ENCODE measurements at places on chromosomes 1 and 21. TPM values are rescaled to one million over a fixed set of nuclear protein-coding genes. Genes with fewer than 3 reads are reported as not detected.

- DNase-seq, result no peak
Measured at GRCh38 chr1:173867141-173867752, 542 bp downstream of the GAS5 start.

DNA sequence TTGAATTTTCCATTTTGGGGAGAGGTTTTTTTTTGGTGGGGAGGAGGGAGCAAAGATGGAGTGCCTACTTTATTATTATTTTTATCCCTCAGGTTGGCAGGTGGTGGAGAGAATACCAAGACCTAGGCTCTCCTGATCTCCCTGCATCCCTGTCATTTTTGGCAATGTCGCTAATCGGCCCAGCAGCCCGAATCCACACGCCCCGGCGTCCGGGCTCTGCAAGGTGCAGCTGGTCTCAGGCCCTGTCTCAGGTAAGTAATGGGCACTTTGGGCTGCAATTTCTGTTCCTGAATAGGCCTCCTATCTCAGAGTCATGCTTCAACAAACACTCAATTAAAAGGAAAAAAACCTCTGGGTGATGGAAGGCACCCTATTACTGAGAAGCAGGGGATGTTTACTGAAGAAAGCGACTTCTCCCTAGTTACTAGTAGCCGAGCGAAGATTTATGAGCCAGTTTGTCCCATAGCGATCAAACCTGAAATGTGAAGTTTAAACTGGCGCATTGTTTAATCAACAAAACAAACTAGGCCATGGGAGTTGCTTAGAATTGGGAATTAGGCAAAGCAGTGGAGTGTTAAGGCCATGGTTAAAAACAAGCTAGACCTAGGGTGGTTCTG, 137.8 kb downstream of the RWDD3 start:
- DNase-seq, result no peak

- no peak for DNase-seq
Measured at GRCh38 chr1:53619367-53620060, 119.5 kb downstream of the GLIS1 start.

GRCh38 chr1:16376971-16377370, 9.9 kb downstream of the SZRD1 start:
- no peak for DNase-seq

DNA sequence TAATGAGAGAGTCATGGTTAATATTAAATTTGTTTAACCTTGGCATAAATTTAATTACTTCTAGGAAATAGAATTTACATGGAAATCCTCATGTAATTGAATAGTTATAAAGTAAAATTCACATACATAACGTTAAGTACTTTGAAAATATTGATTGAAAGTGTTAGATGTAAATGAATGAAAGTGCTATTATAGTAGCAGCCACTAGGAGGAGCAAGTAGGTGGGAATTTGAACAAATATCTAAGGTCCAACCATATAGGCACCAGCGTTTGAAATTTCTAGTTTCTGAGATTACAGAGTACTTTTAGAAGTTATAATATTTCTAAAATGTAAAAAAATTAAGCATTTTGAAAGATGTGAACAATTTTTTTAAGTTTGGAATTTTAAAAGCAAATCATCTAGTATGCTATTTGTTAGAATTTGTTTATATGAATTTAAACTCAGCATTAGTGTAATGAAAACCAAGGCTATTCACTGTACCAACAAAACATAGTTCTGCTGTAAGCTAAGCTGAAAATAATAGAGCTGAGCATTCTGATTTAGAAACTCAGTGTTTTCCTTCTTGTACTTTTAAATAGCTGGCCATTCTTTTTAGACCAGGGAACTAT, 3.3 kb downstream of the B3GALT2 start:
- DNase-seq, result no peak

GRCh38 chr21:25931765-25932164, 197.0 kb downstream of the GABPA start:
- DNase-seq, result no peak

DNA sequence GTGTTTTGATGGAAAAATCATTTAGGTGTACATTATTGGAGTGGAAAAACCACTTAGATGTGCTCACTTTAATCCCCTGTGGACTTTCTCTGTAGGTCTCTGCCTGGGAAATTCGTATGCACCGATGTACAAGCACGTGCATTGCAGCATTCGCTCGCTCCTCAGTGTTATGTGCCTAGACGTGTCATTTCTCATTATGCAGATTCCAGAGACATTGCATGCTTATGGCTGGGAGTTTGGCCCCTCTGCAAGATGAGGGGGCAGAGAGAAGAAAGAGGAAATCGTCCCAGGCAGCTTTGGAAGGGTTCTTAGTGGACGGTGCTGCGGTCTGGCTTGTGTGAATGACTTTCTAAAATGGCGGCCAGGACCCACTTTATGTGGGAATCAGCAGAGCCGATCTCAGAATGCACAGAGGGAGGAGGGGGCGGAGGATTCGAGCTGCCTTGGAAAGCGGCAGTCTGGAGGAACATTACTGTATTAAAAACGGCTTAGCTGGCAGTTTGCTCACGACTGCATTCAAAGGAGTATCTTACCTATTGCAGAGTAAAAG, 2.3 kb downstream of the SPEN start:
- peak; percentile 54 for DNase-seq

GRCh38 chr1:192861860-192862259, 53.0 kb downstream of the RGS2 start:
- no peak for DNase-seq

GRCh38 chr1:116574581-116575291, 3.9 kb upstream of the CD58 start:
- peak; percentile 74 for DNase-seq

- no peak for DNase-seq
Measured at GRCh38 chr1:81232420-81232819, 568.3 kb upstream of the ADGRL2 start.

DNA sequence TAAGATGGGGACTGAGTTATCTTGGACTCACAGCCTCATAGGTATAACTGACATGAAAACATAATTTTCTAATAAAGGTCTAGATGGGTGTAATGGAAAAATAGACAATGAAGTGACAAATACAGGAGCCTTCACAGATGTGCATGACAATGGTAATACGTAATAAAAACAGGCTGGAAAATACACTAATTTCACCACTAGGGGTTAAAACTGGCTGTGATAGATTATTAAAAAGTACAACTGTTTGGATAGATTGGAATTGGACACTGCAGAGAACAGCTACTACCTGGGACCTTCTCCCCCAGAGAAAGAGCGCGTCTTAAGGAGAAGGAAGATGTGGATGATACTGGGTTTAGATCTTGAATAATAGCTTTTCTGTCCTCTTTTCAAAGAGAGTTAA, 9.8 kb downstream of the KAZN start:
- no peak for DNase-seq

DNA sequence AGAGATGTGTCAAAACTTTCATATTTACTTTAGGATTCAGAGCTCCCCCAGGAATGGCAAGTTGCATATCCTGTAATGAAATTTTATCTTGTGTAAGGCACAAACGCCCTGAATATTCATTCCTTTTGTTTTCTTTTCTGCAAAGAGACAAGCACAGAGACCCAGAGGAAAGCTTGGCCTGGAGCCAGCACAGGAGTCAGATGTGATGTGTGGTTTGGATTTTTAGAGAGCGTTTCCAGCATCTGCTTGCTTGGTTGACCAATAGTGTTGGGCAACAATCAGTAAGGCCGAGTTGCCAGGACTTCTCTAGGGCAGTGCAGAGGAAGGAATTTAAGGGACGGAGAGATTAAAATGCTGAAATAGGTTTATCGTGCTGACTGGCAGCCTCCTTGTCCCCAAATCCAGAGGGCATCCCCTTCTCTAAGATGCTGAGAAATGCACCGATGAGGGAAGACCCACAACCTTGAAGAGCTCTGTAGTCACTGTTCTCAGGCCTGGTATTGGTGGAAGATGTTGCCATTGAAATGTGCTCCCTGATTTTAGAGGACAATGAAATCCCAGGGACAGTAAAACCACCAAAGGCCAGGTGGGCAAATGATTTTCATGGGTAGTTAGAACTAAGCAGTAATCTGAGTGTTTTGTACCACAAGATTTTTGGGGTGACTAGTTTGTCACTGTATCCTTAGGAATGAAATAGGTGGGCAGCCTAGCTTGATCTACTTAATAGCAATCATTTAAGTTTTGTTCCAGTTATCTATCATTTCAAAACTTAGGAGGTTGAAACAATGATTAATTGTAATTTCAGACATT, 37.9 kb upstream of the RHOU start:
- no peak for DNase-seq

DNA sequence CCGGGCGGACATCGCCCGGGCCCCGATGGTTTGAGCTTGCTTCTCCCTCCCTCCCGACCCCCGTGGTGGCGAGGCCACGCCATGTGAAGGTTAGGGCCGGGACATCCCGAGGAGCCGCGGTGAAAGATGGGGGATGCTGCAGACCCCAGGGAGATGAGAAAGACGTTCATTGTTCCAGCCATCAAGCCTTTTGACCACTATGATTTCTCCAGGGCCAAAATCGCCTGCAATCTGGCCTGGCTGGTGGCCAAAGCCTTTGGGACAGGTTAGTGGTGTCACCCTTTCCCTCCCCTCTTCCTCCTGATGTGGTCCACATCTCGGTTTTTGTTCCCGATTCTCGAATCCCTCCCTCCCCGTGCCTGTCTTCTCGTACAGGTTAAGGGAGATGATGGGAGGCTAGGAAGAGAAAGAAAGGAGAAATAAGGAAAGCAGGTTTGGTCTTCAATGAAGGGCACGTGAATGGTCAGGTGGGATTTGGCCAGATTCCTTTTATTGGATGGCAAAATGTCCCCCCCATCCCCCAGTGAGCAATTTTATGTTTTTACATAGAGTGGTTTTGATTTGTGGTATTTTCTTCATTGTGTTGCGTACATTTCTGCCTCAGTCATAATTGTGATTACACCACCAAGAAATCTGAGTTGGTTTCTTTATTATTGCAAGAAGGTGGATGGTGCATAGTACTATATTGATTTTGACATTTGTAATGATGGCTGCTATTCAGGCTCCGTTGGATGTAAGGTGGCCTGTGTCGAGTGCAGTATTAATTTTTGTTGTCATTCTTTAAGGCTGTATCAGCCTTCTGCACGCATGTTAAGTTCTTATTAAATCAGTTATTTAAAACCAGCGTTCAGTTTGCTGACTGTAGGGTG, 1.2 kb downstream of the CAMSAP2 start:
- DNase-seq, result no peak

The FCN3 gene
- polyA plus RNA-seq, result 310 TPM

The NCF2 gene
- polyA plus RNA-seq, result 3.4 TPM

The FCMR gene
- 3.6 TPM for polyA plus RNA-seq

The TRIM67 gene
- polyA plus RNA-seq, result not detected

The PTPRF gene
- 110 TPM for polyA plus RNA-seq

The AADACL3 gene
- polyA plus RNA-seq, result not detected

The ROR1 gene
- 0.15 TPM for polyA plus RNA-seq

The FAM20B gene
- polyA plus RNA-seq, result 8.0 TPM

The C1orf35 gene
- polyA plus RNA-seq, result 7.5 TPM

The DARS2 gene
- polyA plus RNA-seq, result 5.0 TPM

The RAD54L gene
- polyA plus RNA-seq, result 0.35 TPM

Measured in liver (tissue), 10 donors.